AG08396 (cell line): ENCODE measurements at places on chromosomes 11 and 22.
A peak's percentile ranks its signal among the peaks of the same experiment; 100 is the strongest.

DNA sequence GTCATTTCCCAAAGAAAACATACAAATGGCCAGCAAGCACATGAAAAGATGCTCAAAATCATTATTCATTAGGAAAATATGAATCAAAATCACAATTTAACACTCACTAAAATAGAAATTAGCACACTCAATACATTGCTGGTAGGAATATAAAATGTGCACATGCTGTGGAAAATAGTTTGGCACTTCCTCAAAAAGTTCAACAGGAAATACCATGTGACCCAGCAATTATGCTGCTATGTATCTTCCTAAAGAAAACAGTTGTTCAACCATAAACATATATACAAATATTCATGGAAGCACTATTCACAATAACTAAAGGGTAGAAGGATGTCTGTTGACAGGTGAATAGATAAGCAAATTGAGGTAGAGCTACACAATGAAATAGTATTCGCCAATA, 187.3 kb upstream of the SOX6 start:
- DNase-seq = no peak

DNA sequence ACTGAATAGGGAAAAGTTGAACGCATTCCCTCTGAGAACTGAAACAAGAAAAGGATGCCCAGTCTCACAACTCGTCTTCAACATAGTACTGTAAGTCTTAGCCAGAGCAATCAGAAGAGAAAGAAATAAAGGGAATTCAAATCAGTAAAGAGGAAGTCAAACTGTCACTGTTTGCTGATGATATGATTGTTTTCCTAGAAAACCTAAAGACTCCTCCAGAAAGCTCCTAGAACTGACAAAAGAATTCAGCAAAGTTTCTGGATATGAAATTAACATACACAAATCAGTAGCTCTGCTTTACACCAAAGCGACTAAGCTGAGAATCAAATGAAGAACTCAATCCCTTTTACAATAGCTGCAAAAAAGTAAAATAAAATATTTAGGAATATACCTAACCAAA, 471.2 kb upstream of the CNTN5 start:
- no peak for DNase-seq

GRCh38 chr11:45045683-45046471, 95.2 kb upstream of the TP53I11 start:
- peak; percentile 56 for DNase-seq

DNA sequence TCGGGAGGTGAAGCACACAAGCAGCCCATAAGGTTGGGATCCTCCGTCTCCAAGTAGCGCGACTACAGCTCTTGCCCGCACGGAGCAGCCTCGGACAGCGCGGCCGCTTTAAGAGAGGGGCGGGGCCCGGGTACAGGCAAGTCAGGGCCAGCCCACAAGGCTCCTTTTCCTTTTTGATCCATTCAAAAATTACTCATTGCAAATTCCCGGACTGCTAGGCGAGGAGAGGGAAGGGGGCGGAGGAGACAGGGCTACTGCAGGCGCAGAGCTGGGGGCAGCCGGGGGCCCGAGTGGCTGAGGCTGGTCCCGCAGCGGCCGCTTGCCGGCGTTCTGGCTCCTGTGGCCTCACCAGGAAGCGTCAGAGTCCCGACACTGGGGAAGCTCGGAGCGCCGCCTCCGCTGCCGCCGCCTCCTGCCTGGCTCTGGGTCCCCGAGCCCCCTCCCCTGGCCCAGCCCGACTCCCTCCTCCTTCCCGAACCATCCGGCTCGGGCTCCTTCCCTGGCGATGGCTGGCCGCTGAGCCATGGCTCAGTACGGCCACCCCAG, at the start of gene UBASH3B:
Gene UBASH3B (plus strand): TSS at position 196 of the 546 bp plus-strand sequence. CDS start 328 bp downstream, at position 524.
- peak; percentile 85 for DNase-seq

- peak; percentile 14 for DNase-seq
These were observed 36.3 kb upstream of the CARS1 start for GRCh38 chr11:3093281-3094191.

DNA sequence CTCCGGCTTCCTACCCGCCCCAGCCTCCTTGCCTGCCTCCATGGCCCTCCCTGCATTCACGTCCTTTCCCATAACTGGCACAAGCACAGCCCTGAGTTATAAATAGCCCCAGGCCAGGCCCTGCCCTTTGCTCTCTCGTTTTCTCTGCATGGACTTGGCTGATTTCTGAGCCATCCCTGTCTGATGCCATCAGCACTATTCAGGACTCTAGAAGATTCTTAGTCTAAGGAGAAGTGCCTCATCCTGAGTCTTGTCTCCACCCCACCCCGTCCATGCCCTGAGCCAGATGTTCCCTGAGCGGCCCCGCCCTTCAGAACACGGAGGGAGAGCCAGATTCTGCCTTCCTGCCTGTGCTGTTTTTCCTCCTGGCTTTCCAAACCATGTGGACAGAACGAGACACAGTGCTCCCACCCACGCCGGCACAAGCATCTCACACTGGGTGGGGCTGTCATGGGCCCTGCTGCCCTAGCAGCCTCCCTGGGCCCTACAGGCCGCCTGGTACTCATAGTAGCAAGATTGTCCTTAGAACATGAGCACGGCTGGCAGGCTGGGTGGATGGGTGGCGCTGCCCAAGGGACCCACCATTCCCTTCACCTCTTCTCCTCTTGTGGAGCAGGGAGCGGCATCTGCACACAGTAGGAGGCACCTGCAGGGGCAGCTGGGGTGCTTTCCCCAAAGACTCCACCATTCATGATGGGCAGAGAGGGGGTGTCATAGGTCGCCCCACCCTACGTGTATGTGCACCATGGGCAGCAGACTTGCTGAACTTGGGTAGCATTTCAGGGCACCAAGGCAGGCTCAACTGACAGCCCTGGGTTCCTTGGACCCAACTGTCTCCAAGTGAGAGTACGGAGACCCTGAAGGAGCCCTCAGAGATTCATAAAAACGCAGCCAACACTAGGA, 76.9 kb downstream of the BCR start:
- peak; percentile 78 for DNase-seq

DNA sequence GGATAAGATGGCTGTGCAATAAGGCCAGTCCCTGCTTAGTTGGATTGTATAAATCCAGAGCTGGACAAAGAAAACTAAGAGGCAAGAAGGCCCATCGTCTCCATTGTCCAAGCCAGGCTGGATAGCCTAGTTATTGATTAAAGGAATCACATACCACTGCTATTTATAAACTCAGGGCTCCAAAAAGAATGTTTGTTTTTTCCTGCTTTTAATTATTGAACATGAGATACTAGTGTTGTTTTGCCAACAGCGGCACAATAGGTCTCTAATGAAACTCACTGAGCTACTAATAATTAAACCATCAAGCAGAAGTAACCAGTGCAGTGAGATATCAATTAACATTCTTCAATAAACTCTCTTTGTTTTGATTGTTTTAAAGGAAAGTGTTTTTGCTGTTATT, 259.7 kb downstream of the INSC start:
- DNase-seq = no peak

- no peak for DNase-seq
These were observed 159.5 kb upstream of the BLID start for GRCh38 chr11:122275508-122275907.

- DNase-seq = no peak
These were observed 426.4 kb downstream of the SHANK2 start for GRCh38 chr11:70825893-70826540.

DNA sequence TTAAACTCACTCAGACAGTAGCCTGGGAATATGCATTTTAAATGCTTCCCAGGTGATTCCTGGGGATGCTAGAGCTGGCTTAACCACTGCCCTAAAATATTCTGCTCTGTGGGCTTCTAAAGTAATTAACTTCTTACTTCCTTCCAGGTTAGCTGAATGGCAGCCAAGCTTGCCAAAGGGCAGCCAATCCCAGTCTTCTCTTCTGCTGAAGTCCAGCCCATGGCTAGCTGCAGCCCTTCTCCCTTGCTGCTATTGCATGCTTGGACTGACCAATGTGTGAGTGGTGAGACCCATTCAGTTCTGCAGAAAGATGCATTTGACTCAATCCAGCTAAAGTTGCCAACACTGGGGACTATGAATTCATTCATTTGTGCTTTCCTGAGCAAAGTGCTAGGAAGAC, 411.9 kb downstream of the SOX6 start:
- DNase-seq = no peak

- no peak for DNase-seq
These were observed 86.5 kb upstream of the E2F8 start for GRCh38 chr11:19327280-19327679.

- no peak for DNase-seq
These were observed 25.0 kb upstream of the PHLDA2 start for GRCh38 chr11:2954263-2954662.

DNA sequence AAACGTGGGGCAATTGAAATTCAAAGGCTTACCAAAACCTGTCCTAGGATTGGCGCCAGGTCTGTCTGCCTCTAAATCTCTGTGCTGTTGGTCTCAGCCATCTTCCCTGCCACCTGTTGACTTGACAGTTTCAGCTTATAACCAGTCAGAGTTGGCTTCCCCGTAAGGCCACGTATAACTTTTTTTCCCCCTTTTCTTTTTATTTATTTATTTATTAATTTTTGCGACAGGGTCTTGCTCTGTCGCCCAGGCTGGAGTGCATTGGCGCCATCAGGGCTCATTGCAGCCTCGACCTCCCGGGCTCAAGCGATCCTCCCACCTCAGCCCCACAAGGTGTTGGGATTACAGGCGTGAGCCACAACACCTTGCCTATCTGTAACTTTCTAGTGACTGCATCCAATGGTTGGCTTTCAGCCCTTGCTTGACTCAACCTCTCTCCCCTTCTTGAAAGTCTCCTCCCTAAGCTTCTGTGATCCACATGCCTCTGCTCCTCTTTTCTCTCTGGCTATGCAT, 1.4 kb upstream of the SYVN1 start:
- DNase-seq = no peak

- DNase-seq = peak; percentile 66
These were observed 2.6 kb upstream of the FADS3 start for GRCh38 chr11:61893981-61894380.

DNA sequence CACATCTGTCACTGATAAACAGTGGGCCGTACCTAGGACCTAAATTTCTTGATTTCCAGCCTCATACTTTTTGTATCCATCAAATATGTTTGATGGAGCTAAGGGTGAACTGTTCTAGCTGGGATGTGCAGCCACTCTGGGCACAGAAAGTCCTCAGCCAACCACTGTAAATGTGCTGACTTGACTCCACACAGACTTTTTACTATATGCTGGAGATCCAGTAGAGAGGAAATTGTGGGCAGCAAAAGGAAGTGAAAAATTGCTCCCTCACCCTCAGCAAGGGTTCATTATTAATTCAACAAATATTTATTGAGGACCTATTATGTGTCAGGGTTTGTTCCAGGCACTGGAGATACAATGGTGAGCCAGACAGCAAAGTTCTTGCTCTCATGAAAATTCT, 54.2 kb upstream of the AMPD3 start:
- DNase-seq = no peak

GRCh38 chr11:69941546-69942332, 122.5 kb upstream of the FGF3 start:
- DNase-seq = no peak

GRCh38 chr11:88515002-88515401, 177.5 kb upstream of the CTSC start:
- no peak for DNase-seq

DNA sequence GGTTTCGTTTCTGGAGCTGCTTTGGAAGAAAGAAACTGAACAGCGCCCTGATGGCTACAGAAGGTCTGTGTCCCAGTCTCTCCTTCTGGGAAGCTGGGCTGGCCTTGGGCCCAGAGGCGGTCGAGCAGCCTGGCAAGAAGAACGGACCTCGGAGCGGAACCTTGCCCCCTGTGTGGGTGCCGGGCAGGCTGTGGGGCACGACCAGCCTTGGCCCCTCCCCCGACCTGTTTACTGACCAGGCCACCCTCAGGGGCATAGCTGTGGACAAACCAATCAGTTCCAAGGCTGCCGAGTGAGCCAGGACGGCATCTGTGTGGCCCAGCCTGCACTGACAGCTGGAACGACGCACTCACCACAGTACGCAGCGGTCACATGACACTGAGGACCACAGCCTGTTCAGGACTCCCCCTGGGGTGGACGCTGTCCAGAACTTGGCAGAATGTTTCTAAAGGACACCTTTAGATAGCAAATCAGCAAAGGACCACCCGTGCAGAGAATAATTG, 7.2 kb downstream of the PIM3 start:
- DNase-seq = no peak

GRCh38 chr11:5204787-5205186, 4.3 kb upstream of the OR51V1 start:
- DNase-seq = peak; percentile 75

DNA sequence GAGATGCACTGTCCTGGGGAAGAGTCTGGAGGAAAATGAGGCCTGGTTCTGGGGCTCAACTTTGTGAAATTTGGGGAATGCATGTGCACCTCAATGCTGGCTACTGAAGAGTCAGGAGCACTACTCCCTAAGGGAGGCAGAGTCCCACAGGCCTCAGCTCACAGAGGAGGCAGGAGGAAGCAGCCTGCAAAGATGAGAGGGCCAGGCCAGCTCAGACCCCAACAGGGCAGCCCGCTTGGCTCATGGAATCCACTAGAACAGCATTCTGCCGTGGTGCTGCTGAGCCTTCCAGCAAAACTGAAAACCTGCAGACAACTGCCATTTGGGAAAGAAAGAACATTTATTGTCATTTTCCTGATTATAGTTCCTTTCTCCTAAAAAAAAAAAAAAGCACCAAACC, 300.5 kb downstream of the CTTN start:
- no peak for DNase-seq

DNA sequence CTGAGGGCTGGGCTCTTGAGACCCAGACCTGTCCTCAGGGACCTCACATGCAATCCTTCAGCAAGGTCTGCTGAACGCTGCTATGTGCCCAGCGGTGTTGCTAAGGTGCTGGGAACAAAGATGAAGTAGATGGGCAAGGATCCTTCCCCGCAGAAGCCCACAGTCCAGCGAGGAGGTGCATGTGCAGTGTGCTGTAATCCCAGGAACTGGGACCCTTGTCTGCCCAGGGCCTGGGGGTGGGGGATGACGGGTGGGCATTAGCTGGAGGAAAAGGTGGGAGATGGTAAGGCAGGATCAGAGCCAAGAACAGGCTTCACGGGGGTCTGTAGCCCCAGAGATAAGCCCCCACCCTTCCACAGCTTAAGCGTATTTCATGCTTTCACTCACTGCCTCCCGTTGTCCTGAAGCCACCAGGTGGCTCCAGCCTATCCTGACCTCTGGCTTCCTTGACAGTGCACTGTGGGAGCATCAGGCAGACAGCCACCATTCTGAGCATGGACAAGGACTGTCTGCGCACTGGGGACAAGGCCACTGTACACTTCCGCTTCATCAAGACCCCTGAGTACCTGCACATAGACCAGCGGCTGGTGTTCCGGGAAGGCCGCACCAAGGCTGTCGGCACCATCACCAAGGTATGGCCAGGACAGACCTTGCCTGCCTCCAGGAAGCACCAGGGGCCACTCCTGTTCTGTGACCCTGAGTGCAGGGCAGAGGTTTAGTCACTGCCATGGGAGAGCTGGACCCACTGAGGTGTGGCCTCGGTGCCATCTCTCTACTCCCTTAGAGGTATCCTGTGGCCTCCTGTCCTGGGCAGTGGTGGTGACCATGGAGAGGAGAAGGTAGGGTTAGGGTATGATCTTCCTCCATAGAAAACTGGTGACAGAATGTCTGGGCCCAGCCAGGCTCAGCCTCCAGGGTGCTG, 22.0 kb downstream of the GTPBP1 start:
- no peak for DNase-seq

GRCh38 chr22:32721328-32722180, 80.0 kb upstream of the TIMP3 start:
- DNase-seq = no peak
